ENCODE measurements at places on chromosomes 6 and 20.

DNA sequence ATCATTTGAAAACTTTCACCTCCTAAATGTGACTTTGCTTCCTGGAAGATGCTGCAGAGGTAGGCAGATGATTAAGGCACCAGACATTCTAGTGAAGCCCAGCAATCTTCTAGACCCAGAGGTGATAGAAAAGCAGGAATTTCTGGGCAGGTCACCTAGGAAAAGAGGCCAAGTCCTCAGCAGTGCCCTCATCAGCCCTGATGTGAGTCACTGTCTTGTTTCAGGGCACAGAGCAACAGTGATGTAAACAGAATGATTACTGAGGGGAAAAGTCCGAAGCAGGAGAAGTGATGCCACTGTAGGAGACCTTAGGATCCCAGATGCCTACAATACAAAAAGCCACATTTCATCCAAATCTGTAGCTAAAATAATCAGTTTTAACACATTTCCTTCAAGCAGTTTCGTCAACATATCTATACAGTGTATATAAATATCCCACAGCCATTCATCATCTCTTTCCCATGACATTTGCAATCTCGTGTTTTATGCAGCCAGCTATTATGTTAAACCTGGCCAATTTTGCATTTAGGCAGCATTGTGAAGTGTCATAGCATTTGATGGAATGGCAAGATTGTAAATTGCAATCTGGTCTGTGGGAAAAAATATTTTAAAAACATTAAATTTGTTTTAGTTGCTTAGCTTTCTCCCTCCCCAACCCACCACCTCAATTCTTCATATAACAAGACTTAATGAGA, 401.2 kb upstream of the RNF217 start:
- no peak for DNase-seq

DNA sequence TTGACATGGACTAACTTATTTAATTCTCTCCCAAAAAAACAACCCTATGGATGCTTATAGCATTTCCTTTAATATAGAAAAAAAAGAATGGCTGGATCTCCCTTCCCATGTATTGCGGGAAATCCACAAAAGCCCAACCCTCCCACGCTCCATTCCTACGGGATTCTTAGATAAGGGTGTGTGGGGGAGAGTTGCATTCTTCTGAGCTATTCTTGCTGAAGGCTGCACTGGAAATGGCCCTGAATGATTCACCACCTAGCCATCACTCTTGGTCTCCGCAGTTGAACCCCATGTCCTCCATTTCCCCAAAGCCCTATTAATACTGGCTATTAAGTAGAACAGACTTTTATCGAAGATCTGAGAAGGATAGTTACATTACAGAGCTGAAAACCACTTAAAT, 41.9 kb upstream of the ADGRF5 start:
- DNase-seq = peak; percentile 36

GRCh38 chr6:104943781-104944180, 13.1 kb upstream of the LIN28B start:
- DNase-seq = peak; percentile 26

- DNase-seq = no peak
Observed at GRCh38 chr6:48472091-48472490, 361.1 kb upstream of the PTCHD4 start.

- peak; percentile 41 for DNase-seq
Observed at GRCh38 chr6:2877057-2877882, 25.8 kb downstream of the SERPINB9 start.

GRCh38 chr6:35036059-35036827, 104.9 kb downstream of the TCP11 start:
- DNase-seq = no peak

DNA sequence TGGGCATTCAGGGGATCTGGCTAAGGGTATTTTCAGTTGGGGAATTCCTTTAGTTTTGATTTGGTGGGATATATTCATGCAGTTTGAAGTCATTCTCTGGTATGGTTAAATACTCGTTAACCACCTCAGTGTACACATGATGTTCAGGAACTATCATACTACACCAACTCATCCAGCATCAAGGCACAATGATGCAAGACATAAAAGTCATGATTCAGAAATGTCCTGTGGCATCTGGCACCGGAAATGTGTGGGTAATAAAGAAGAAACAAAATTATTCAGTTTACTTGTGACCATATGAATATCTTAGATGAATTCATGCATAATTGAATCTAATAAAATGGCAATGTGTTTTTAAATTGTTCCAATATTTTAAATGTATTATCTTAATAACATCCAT, 129.0 kb upstream of the BMP5 start:
- DNase-seq = peak; percentile 44

- DNase-seq = no peak
Observed at GRCh38 chr6:32867554-32868256, 13.7 kb downstream of the PSMB9 start.

- peak; percentile 4 for DNase-seq
Observed at GRCh38 chr6:120735641-120736040, 598.6 kb downstream of the TBC1D32 start.

DNA sequence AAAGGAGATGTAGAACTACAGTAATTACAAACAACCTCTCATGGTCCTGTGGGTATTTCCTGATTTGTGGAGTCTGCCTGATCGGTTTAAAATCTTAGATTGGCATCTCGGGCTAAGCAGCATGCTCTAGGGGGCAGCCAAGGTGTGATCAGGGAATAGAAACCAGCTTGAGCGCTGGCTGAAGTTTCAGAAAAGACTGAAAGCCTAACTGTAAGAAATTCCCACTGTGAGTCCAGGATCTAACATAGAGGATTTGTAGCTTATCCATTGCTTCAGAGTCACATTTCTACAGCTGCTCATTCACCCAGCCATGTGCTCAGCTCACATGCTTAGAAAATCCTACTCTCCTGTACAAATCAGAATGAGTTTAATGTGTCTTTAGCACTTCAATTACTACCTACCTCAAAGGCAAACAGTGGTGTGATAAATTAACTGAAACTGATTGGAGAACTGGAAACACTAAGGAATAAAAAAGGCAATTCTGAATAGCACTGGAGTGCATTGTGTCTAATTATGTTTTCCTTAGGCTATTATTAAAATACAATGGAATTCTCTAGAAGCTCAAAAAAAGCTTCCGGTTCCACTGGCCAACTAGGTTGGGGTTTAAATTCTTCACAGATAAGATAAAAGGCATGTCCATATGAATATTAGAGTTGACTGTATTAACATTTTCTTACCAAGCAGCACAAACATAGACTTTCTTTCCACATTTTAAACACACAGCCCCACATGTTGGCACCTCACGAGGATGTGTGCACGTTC, 73.8 kb upstream of the MPC1 start:
- peak; percentile 11 for DNase-seq

DNA sequence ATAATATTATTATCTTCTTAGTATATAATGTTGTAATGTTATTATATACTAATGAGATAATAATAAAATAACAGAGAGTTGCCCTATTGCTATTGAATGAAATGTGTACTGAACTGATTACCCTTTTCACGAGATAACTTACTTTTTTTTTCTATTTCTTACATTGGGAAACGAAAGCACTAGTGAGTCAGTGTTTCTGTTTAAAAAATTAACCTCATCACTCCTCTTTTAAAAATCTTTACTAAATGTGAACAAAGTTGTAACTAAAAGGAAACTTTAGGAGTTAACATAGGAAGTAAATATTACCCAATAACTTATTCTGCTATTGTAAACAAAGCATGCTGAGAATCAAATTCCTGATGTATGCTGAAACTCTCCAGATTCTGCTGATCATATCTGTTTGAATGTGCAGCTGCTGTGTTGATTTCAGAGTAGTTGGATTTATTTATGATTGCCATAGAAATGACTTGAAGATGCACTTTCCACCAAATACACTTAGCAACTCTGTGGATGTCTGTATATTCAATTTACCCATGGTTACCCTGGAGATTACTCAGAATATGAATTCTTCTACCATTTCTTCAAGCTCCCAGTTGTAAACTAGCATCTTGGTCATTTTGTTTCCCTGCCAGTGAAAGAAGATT, 523.4 kb downstream of the TENT5A start:
- DNase-seq = peak; percentile 53

- no peak for DNase-seq
Observed at GRCh38 chr6:53928641-53929040, 133.8 kb downstream of the LRRC1 start.

DNA sequence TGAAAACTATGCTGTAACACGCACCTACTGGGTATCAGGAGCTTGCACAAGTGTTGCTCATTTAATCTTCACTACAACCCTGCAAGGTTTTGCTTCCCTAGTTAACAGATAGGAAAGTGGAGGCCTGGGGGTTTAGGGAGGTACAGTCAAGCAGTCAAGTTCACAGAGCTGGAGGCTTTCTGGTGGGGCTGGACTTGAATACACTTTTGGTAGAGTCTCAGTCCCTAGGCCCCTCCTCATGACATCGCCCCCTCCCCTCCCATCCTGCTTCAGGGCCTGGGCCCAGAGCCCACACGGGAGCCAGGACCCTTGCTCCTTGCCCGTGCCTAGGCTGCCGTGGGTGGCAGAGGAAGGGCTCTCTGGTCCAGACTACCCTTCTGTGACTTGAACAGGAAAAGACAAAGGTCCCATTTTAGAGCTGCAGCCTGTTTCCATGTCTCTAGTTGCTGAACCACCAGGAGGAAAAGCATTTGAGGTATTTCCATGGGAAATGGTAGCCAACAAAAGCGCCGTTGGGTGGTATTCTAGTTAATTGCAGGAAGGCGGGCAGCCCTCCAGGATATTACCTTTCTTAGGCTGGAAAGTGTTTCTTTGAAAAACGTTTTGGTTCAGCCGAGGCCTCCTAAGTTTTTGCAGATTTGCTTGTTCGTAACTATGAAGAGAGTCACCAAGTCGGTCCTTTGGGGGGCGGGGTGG, 84.9 kb downstream of the CDC5L start:
- DNase-seq = no peak

GRCh38 chr20:58552366-58552934, 37.3 kb upstream of the APCDD1L start:
- DNase-seq = no peak

GRCh38 chr6:134093007-134093573, 40.7 kb upstream of the SLC2A12 start:
- DNase-seq = no peak

DNA sequence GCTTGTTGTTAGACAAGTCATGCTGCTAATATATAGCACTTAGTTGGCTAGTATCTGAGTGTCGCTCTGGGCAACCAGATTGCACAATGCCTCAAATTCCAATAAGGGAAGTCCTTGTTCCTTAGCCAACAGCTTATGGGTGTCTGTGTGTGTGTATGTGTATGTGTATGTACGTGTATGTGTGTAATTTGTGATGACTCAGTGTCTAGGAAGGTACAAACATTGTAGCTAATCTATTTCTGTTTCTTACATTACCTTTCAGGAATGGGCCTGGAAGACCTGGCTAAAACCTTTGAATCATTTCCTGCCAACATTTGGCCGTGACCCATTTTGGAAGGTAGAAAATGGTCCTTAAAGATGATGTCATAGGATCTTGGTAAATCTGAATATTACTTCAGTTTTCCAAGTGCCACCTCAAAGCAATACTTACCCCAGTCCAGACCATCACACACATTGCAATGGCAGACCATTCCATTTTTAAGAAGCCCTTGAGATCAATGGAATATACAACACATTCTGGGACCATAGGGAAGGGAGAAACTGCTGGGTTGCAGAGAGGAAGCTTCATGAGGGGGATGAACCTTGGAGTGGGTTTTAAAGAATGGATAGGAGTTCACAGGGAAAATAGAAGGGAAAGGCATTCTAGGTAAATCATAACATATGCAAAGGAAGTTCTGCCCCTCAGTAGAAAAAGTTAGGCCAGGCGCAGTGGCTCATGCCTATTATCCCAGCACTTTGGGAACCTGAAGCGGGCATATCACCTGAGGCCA, 25.1 kb downstream of the NEDD9 start:
- peak; percentile 99 for DNase-seq

- no peak for DNase-seq
Observed at GRCh38 chr6:115016593-115016992, 673.8 kb upstream of the HS3ST5 start.

Measured in fibroblast of skin of right biceps (primary cell).